Osteoblast (primary cell): ENCODE measurements at places on chromosomes 7 and 10. TPM values are rescaled to one million over a fixed set of nuclear protein-coding genes. Genes with fewer than 3 reads are reported as not detected.

GRCh38 chr10:35046074-35046473, 44.1 kb downstream of the CUL2 start:
- no peak for DNase-seq

DNA sequence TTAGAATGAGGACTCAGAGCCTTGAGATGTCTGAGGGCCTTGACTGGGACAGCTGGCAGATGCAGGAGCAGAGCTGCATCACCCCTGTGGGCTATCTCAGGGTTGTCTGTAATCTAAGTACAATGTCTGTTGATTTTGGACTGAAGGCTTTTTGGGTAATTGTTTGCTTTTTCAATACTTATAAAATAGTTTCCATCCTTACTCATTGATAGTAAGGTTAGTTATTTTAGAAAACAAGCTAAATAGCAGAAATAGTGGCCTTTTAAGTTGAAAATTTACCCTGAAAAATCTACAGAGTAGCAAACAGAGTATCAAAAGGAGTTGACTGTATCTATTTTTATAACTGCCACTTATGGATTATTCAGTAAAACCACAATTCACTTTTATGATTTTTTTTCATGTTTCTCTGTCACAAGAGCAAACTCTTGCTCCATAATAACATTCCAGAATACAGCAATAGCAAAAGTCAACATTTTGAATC, 179.7 kb downstream of the CFTR start:
- DNase-seq = no peak

DNA sequence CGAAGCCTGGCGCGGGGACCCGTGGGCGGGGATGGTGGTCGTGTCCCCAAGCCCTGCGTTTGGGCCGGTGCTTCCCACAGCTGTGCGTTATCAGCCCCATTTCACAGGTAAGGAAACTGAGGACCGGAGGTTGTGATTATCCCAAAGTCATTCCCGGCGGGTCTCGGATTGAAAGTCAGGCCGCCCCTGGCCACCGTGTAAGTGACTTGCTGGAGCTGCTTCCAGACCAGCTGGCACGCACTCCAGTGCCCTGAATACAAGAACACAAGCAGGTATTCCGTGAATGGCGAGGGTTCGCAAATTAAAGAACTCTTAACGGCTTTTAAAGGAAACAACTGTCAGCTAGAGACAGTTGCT, 675 bp upstream of the ATE1 start:
- peak; percentile 75 for DNase-seq

GRCh38 chr10:117260084-117260483, 19.2 kb downstream of the SLC18A2 start:
- DNase-seq = no peak

- DNase-seq = peak; percentile 99
Measured at GRCh38 chr7:1466524-1467271, 7.4 kb upstream of the MICALL2 start.

GRCh38 chr7:148670807-148671206, 27.9 kb upstream of the CUL1 start:
- DNase-seq = no peak

DNA sequence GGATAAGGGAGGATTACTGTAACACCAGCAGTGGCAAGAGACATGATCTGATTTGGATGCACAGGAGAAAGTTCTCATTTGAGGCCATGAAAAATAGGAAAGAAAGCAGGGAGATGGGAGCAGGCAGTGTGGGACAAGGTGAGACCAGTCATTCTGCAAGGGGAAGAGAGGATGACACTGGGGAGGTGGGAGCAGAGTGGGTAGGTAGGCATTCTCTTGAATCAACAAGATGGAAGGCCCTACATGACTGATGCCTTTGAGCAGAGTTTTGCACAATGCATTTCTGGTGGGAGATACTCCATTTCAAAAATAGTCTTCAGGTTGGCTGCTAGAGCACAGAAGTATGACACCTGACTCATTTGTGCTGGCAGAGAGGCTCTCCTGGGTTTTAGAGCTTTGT, 10.5 kb downstream of the RPS24 start:
- peak; percentile 32 for DNase-seq

DNA sequence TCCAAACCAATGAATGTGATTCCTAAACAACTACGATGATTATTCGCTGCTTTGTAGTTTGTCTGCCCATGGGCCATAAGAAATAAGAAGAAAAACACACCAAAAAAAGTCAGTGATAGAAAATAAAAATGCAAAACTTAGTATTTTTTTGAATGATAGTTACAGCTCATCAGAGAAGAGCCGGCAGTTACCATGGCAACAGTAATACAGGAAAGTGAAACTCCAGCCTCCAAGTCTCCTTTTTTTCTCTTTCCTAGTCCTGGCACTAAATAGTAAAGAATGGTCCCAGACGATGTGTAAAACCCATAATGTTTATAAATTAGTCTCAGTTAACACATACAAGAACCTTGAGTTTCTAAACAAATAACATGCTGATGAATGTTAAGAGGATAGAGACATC, 21.6 kb upstream of the LHFPL3 start:
- DNase-seq = no peak

LOXL4 gene
- 28.6 and 36.6 TPM in 2 replicates for total RNA-seq

PTER gene
- total RNA-seq = 18.6 and 29.7 TPM in 2 replicates

DNA sequence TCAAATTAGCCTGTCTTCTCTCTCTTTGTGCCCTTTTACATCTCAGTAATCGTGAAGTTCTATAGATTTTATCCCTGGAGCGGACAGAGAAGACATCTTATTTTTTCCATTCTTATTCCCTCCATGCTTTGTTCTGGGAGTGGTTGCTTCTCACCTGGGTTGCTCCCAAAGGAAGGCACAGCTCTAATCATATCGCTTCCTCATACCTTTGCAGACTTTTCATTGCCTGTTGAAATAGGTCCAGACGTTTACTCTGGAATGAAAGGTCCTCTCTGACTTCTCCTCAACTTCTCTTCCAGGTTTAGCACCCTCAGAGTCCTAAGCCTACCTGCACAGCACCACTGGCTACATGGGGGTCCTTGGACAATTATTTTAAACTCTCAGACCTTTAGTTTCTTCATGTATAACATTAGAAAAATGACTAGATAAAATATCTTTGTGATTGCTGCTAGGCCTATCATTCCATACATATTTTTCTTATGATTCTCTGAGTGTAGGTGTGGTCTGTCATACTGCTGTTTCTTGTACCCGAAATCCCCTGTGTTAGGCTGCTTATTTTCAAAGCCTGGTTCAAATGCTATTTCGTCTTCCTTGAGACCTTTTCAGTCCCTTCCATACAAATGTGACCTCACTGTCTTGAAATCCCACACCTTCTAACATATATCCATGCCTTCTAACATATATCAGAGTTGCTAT, 418.1 kb downstream of the GFRA1 start:
- no peak for DNase-seq

- no peak for DNase-seq
Measured at GRCh38 chr7:112300831-112301407, 94.4 kb downstream of the ZNF277 start.

GOLGA7B gene
- total RNA-seq = under 0.01 TPM in 1 of 2 replicates, not detected in the other

GRCh38 chr10:70619271-70620019, 16.9 kb upstream of the PRF1 start:
- DNase-seq = peak; percentile 70

NRBF2 gene
- 35.1 and 43.3 TPM in 2 replicates for total RNA-seq

TAS2R41 gene
- total RNA-seq = not detected in 2 replicates

GATA3 gene
- not detected in 2 replicates for total RNA-seq

ABI1 gene
- 71.7 and 76.9 TPM in 2 replicates for total RNA-seq

DNA sequence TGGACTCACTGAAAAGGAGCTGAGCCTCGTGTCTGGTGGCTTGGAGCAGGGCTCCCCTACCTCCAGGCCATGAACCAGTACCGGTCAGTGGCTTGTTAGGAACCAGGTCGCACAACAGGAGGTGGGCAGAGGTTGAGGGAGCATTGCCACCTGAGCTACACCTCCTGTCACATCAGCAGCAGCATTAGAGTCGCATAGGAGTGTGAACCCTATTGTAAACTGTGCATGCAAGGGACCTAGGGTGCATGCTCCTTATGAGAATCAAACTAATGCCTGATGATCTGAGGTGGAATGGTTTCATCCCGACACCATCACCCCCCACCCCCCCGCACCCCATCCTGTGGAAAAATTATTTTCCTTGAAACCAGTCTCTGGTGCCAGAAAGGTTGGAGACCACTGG, 50.4 kb downstream of the TSPAN15 start:
- no peak for DNase-seq

DNA sequence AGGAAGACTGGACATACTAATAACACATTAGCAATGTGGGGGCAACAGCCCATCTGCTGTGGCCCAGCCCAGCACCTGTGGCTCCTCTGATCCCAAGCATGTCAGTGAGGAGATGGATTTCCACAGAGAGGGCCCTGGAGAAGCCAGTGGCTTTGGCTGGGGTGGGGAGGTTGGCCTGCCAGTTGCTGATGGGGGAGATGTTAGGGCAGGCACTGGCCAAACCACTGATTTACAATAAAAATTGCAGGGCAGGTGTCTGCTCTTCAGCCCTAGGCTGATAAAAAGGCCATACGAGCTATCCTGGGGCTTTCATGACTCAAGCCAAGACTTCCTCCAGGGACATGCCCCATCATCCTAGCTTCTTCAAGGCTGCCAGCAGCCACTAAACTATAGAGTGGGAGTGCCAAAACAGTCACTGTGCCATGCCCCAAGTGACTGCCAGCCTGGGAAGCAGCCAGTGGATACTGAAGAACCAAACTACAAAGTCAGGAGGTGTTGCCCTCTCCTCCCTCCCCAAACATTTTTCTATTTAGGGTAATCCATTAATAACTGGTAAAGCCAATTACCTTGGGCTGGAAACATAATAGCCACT, 37.8 kb downstream of the DPCD start:
- DNase-seq = no peak

DNA sequence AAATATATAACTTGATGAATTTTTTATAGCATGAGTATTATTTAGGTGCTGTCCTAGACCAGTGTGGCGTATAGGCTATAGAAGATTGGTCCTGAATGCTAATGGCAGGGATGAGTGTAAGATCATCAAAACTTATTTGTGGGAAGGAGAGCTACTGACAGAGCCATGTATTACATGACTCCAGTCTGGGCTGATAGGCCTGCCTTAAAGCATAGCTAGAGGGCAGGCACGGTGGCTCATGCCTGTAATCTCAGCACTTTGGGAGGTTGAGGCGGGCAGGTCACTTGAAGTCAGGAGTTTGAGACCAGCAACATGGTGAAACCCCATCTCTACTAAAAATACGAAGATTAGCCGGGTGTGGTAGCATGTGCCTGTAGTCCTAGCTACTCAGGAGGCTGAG, 198.1 kb upstream of the KLF14 start:
- no peak for DNase-seq

- peak; percentile 89 for DNase-seq
Measured at GRCh38 chr7:139482662-139483466, 609 bp downstream of the KLRG2 start.

INMT gene
- 0.72 and 1.5 TPM in 2 replicates for total RNA-seq

DNA sequence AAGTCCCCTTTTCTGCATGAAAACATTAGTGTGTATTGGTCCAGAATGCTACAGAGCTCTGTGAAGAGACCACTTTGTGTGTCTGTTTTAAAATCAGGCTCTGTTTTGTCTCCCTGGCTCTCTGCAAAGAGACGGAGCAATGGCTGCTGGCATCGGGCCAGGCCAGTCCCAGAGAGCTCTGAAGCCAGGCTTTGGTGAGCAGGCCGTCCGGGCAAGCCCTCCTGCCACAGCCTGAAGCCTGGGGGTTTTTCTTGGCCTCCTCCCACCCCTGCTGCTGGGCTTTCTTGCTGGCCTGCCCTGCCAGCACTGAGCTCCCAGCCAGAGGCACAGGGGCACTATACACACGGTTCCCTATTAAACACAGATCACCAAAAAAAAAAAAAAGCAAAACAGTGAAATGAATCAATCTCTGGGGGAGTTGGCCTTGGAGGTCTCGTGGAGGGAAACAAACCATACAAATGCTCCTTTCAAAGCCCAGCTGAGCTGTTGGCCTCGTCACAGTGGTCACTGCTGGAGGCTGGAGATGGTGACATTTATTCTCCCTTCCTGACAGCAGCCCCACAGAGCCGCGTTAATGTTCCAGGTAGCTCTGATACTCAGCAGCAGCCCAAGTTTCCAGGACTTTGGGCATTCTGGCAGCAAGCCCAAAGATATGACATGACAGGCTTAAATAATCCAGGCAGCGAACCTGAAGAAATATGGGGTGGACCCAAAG, 237.2 kb downstream of the TCF7L2 start:
- DNase-seq = no peak

DNA sequence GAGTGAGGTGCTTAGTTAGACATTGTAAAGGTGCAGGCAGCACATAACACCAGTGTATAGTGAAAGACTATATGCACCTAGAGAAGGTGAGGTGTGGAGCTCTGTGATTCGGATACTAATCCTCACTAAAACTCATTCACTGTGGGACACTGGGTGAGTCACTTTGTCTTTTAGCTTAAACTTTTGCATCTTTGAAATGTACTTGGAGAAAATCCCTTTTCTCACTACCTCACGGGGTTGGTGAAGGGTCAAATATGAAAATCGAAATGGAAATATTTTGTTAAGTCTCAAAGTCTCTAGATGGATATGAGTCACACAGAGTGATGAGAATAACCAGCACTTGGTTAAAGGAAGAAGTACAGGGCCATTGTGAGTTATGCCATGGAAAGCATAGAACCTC, 38.0 kb downstream of the MDFIC start:
- DNase-seq = peak; percentile 73

GRCh38 chr10:8404721-8405120, 350.2 kb downstream of the GATA3 start:
- DNase-seq = no peak

DNA sequence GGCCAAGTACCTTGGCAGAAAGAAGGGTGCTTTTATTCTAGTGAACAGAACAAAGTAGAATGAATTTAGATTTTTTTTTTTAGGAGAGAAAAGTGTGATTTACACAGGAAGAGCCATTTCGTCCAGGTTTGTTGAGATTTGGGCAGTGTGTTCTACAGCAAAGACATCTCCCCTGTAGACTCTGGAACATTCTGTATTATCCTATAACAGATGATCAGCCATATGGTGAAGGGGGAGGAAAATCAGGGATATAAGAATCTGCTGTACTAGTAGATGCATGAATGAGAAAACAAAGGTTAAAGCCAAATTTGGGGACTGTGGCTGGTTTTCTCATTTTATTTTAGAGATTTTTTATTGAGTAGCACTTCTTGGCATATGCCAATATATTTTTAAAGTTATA, 453.7 kb upstream of the LRRTM3 start:
- no peak for DNase-seq

TNS3 gene
- total RNA-seq = 67.3 and 88.1 TPM in 2 replicates

DNA sequence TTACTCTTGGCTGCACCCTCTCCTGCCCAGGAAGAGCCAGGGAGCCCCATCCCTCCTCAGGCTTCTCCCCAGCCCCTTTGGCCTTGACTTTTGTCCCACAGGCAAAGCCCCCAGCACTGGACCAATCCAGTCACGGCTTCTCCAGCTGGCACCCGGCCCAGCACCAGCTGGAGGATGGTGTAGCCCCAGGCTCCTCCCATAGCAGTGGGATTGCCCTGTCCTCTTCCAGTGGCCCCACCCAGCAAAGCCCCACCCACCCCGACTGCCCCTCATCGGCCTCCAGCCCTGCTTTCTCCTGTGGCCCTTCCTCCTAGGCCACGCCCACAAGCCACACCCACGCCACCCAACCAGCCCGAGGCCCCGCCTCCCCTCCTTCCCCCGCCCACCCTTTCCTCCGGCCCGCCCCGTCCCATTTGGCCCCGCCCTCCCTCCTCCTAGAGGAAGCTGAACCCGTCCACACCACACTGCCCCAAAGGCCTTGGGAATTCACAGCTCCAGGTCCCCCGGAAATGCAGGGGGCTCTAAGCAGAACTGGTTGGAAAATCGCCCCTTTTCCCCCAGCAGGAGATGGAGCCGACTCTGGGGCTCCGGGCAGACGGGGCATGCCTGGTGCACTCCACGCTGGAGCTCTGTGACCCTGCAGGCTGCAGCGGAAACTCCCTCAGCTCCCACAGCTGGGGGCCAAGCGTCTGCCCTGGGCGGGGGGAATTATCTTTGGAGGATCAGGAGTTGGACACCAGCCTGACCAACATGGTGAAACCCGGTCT, 25.2 kb downstream of the GET4 start:
- DNase-seq = peak; percentile 99
